ENCODE measurements at places on chromosomes 7 and 10.

GRCh38 chr7:158283016-158283974, 304.3 kb downstream of the PTPRN2 start:
- DNase-seq, result no peak

- no peak for DNase-seq
These were observed 33.9 kb downstream of the CHN2 start for GRCh38 chr7:29228289-29229011.

DNA sequence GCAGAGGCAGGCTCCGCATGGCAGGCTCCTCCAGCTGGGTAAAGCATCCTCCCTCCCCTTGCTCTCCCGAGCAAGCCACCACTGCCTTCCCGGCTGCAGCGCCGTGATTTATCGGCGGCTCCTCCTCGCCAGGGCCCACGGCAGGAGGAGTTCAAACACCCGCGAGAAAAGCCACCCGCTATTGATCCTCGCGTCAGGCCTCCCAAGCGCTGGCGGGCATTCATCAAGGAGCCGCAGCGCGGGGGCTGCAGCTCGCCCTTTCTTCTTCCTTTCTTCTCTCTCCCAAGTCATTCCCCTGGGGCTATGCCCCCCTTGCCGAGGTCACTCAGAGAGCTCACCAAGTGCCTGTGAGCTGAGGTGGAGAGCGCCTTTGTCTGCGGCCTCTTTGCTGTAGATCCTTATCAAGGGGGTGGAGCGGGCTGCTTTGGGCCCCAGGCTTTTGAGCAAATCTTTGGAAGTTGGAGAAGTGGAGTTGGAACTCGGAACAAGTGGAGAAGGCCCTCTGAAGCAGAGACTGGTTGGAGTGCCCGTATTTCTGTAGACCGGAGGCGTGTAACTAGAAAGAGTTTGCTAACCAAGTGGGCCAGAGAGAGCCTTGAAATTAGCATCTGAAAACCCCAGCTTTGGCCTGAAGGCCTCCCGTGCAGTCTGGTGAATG, 107.2 kb upstream of the PPIF start:
- DNase-seq, result no peak

- DNase-seq, result no peak
These were observed 21.8 kb downstream of the MORN4 start for GRCh38 chr10:97611473-97611872.

DNA sequence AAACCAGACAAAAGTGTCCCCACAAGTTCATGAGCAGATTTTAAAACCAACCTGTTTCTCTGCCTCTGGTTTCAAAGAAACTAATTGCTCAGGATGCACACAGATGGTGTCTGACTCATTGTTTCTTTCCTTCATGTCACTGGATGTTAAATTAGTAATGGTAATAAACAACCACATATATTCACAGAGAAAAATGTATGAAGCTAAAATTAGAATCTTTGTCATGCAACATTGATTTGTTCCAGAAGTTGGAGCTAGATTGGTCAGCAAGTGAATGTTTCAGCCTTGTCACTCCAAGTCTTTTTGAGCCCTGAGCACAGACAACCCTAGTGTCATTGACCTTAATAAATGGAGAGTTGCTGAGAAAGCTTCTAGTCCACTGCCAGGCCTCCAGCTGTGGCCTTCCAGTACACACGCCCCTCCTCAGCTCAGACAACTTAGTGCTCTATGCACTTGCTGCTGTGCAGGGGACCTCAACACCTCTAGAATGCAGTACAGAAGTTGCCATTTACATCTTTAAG, 175.9 kb downstream of the CCDC71L start:
- DNase-seq, result peak; percentile 66

GRCh38 chr10:20133669-20134189, 317.5 kb downstream of the PLXDC2 start:
- no peak for DNase-seq

DNA sequence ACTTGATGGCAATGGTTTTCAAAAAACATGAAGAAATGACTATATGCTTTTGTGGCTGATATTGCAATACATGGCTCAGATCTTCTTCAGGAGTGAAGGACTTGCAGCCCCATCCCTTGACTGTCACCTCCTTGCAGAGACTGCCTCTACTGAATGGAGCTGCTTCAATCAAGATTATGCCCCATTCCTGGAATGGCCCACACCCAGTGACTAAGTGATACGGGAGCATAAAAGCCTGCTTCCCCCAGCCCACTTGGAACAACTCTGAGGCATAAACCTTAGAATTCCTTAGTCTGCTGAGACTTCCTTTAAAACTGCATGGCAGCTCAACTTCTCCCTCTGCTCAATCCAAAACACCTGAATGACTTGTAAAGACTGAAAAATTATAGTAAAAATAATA, 957.1 kb downstream of the SORCS3 start:
- no peak for DNase-seq

DNA sequence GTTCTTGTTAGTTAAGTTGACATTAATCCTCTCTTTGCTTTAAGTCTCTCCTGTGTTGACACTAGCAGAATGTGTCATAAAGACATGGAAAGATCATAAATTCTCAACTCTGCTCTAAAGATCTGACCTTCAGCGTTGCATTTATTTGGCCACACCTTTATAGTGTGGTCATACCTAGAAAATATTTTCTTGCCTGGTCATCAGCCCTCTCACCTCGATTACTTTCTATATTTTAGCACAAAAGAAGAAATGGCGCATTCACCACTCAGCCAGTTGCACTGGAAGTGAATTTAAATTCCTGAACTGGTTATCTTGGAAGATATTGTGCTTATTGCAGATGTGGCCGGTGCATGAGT, 96.7 kb upstream of the PDCD4 start:
- no peak for DNase-seq

GRCh38 chr10:79542626-79543025, 17.6 kb downstream of the SFTPA2 start:
- no peak for DNase-seq

- peak; percentile 98 for DNase-seq
These were observed 76.9 kb downstream of the LRMDA start for GRCh38 chr10:75508239-75508813.

DNA sequence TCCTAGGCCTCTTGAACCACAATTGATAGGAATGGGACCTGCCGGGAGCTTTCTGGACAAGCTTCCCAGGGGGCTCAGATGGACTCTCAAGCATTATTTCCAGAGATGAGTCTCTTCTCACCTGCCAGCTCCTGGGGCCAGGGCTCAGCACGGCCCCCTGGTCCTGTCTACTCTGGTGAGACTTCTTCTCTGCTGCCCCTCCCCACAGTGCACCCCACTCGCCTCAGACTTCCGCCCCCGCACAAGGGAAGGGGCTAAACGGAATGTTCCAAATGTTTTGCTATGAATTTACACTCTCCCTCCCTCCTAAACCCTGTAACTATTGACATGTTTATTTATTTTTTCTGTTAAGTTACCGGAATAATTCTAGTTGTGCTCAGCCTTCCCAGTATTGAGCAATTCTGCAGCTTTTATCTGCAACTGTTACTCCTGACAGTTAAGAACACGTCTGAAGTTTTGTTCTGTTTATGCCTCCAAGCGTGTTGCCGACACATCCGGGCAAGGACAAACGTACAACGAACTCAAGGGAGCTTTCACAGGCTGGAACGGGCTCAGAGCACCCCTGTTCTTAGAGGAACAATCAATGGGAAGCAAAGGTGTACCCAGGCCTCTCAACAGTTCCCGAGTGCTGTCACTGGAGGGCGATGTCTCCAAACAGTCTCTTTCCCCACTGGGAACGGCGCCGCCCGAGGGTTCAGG, 55.2 kb downstream of the FHIP2A start:
- no peak for DNase-seq

DNA sequence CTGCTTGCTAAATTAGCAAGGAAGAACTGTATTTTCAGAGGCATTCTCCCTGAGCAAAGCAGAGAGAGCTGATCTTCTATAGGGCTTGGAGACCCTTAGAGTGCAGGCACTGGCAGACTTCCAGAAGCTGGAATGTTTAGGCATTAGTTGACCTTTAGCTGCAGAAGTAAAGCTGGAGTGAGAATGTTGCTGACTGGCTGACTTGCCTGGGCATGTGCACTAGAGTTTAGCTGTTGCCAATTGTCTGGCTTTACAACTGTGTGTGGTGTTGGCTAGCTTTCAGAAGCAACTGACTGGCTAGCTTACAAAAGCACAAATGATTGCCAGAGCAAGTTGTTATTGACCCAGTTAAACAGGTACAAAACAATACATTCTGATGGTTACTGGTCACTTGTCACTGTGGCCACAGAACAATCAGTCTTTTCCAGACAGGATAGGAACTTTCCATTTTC, 25.1 kb downstream of the FAM13C start:
- peak; percentile 58 for DNase-seq

Measured in fibroblast of skin of left biceps (primary cell).